ENCODE measurements at places on chromosomes 16 and 17.

DNA sequence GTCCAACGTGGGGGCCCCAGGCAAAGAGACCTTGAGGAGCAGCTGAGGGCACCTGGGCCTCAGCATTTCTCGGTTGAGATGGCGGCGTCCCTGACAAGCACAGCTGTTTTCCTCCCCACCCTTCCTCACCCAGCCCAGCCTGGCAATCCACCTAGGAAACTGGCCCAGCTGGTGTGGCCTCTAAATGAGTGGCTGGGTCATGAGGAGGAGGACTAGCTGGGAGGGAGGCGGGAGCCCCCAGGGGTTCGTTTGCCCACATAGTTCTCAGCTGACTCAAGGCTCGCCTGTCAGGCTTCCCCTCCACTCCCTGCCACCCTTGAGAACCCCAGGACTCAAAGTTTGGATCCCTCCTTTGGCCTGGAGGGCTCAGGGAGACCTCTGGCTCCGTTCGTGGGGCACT lies 5.9 kb downstream of the RNF222 start:
- DNase-seq: no peak

DNA sequence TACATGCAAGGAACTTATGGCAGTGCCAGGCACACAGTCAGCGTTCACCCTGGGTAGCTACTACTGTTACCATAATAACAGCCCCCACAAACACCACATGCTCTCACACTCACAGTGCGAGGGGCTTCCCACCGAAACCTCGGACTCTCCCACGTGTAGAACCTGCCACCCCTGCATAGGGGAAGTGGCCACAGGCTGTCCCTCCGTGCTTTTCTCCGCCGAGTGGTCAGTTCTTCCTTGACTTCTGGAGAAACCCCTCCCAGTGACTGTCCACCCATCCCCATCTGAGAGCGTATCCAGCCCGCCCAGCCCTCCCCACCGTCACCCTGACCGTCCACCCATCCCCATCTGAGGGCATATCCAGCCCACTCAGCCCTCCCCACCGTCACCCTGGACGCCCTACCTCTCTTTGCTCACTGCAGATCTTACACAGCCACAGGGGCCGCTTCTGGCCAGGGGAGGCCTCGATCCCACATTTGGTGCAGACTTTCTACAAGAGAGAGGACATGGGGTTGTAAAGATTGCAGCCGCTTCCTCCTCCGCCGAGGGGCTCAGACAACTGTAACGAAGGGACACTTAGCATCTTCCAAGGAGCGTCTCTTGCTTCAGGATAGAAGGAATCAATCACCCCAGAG lies 71.1 kb downstream of the RPH3AL start:
- no peak for DNase-seq

GRCh38 chr17:13003454-13003851 lies 14.4 kb downstream of the ELAC2 start:
- DNase-seq: no peak

DNA sequence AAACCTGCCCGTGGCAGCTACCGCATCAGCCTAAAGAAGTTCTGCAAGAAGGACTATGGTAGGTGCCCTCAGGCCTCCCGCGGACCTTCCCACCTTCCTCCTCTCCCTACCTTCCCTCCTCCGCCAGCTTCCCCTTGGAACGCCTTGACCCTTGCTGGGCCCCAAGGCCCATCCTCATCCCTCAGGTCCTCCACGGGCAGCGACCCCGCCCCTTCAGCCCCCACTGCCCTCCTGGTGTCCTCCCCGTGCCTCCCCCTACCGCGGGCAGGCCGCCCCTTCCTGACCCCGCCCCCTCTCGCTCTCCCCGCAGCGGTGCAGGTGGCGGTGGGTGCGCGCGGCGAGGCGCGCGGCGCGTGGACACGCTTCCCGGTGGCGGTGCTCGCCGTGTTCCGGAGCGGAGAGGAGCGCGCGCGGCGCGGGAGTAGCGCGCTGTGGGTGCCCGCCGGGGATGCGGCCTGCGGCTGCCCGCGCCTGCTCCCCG lies 1.4 kb upstream of the TBC1D24 start:
- DNase-seq: no peak

DNA sequence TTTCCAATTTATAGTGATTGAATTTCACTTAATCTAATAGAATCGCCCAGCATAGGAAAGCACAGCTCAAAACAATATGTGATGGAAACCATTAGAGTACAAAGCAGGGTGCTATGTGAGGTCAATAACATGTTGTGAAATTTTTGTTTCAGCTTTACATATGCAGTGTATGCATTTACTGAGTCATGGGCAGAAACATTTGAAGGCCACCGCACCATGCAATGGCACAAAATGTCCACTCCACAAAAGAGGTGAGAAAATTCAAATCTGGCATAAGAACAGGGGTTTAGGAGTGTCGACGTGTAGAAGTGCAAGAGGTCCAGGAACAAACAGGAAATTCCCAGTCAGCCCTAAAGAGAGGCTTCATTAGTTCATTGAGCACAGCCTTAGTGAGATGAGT lies 131.2 kb downstream of the ANKFN1 start:
- DNase-seq: no peak

DNA sequence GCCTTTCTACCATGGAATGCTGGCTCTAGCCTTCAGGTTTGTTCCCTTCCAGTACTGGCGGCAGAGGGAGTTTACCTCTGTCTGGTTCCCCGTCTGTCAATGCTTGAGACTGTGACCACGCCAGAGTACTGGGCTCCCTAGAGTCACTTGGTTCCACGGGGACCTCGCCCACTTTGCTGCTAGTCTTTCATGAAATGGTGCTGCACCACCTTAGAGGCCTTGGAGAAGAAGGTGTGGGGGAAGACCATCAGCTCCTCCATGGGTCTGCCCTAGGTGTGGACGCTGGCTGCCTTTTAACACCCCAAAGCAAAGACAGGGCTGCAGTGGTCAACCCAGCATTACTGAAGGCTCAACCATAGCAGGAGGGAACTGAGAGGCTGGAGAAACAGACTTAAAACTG lies 55.3 kb upstream of the KSR1 start:
- DNase-seq: no peak

- DNase-seq: no peak
Observed at GRCh38 chr17:81996757-81997441, 19.5 kb downstream of the ASPSCR1 start.

DNA sequence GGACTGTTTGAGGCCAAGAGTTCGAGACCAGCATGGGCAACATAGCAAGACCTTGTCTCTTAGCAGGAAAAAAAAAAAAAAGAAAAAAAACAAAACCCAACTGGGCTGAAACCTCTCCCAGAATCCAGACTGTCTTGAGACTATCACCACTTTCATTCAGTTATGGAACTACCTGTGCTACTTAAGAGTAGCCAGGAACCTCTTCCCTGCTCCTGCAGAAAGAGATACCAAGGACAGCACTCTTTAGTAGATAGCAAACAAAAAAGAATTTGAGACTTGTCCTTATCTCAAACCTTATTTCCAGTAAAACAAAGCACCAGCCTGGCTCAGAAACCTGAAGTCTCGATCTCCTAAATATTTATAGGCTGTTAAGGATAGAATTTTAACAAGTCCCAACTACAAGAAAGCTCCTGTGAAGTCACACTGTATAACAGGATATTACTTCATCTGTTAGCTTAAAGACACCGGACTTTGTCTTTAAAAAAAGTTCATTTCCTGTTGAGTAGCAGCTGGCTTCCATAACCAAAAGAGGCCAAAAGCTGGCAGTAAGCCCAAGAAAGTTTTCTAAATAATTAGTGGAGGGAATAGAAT lies 5.1 kb downstream of the CDR2 start:
- DNase-seq: no peak

GRCh38 chr16:30429418-30429677 lies 482 bp downstream of the DCTPP1 start:
- no peak for DNase-seq

- no peak for DNase-seq
Observed at GRCh38 chr17:50893183-50893993, 27.2 kb upstream of the TOB1 start.

DNA sequence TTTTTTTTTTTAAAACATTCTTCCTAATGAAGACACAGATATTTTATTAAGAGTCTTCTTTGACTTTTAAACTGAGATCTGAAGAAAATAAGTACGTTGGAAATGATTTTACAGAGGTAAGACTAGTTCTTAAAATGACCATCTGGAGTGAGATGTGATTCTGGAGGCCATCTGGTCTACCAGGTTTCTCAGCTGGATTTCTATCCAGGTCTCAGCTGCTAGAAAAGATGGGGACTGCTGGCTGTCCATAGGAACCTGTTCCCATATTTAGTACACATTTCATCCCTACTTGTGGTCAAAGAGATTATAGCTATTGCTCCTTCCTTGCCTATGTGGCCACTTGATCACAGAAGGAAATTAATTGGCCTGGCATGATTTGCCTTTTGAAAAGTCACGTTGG lies 12.2 kb downstream of the PMFBP1 start:
- no peak for DNase-seq

GRCh38 chr17:33651686-33652085 lies 358.6 kb upstream of the ASIC2 start:
- no peak for DNase-seq

GRCh38 chr17:83037874-83038165 lies 41.6 kb upstream of the METRNL start:
- no peak for DNase-seq

DNA sequence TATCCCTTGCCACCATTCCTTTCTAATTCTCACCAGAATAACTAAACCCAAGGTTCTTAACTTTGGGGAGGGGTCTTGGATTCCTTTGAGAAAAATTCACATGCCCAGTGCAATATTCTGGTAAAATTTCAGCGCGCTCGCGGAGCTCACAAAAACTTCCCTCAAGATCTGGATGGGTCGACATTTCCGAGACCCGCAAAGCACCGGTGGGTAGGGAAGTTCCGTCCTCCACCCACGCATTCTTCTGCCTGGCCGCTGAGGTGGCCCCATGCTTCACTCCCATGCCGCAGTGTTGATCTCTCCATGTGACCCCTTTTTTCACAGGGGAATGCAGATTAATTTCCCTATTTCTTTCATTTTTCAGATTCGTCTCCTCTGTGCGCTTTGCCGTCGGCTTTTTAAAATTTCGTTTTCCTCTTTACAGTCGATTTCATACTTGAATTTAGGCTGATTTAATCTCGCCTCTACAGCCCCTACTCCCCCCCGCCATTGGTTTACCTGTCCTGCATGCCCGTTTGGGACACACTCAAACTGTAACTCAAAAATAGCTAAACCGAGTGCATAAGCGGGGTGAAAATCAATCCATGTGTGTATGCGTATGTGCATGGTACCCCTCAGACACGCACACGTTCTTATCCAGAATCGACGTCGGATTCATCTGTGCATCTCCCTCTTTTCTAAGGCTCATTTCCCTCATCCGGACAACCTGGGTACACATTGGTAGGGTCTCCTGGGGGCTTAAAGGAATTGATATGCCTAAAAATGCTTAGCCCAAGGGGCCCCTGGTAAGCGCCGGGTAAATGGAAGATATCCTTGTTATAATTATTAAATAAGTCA lies 1.4 kb upstream of the SP6 start:
- DNase-seq: no peak

- no peak for DNase-seq
Observed at GRCh38 chr17:68451670-68452354, 5.5 kb downstream of the WIPI1 start.

DNA sequence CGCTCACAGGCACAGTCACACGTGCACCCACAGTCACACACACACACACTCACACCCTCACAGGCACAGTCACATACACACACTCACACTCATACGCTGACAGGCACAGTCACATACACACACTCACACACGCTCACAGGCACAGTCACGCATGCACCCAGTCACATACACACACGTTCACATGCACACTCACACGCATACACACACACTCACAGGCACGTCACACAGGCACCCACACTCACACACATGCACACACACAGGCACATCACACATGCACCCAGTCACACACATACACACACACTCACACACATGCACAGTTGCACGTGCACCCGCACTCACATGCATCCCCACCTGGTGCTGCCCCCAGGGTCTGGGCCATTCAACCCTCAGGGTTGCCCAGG lies 46.1 kb upstream of the CBFA2T3 start:
- no peak for DNase-seq

- no peak for DNase-seq
Observed at GRCh38 chr17:80646328-80646727, 101.7 kb downstream of the RPTOR start.

- DNase-seq: no peak
Observed at GRCh38 chr16:56742030-56742984, 12.4 kb downstream of the NUP93 start.

DNA sequence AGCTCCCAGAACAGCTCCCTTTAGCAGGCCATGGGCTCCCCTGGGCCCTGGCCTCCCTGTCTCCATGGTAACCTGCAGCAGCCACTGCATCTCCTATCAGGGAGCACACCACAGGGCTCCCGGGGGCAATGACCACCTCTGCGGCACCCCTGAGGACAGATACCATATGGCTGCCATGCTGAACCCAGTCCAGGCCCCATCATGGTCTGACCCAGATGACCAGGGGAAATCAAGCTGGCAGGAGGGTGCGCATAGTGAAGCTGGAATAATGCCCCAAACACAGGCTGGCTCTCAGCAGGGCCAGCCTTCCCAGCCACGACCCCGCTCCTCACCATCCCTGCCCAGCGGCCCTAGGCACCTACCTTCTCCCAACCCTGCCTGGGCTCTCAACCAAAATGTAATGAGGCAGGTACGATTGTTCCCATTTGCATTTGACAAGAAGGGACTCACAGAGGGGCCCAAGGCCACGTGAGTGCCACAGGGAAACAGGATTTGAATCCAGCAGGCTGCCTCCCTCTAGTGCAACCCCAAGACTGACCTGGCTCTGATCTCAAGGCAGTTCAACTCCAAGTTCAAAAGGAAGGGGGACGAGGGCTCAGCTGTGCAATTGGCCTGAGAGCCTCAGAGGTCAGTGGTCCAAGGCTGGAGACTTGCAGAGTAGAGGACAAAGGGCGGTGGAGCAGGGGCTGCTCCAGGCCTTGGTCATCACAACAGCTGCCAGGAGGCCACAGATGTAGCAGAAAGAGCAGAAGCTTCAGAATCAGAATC lies 2.4 kb downstream of the RUNDC3A start:
- DNase-seq: no peak
